Upper lobe of right lung (tissue), 1 donor: ENCODE measurements at places on chromosomes 1 and 21. TPM values are rescaled to one million over a fixed set of nuclear protein-coding genes. Genes with fewer than 3 reads are reported as not detected.

DNA sequence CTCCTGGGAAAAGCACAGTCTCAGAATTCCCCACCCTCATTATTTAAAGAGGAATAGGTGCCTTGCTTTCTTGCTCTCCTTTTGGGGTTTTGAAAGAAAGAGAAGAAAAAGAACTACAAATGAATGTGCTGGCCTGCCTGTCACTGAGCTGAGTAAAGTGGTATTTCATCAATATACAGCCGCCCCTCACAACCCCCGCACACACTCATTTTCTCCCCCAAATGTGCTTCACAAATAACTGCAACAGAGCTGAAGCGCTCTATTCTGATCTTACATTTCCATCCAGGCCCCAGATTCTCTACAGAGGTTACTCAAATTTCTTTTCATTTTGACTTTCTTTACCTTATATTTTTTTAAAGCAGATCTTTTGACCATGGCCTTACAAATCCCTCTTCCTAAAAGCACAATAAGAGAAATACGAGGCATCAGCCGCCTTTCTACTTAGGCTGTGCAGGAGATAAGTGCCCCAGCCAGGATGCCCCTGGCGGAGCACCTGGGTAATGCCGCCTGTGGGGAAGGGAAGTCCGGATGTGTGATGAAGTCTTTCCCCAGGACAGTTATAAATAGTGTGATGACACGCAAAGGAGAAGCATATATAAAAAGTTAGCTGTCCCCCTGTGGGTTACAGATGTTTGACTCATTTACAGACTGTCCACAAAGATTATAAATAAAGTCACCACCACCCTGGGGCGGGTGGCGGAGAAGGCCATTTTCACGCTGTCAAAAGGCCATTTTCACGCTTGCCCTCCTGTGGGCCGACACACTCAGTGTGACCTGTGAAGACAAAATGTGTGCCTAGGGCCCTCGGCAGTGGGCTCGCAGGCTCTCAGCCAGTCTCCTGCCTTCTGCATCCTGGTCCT, 6.5 kb downstream of the KCNN3 start:
- no peaks in the 10 kb centered on the region for H3K27me3 ChIP-seq
- H3K36me3 ChIP-seq: no peaks in the 10 kb centered on the region
- no peak for DNase-seq
- no peak overlapping the region for H3K4me3 ChIP-seq
- H3K4me1 ChIP-seq: peaks cover 9% of the 10 kb centered on the region
- no peak overlapping the region for H3K27ac ChIP-seq

GRCh38 chr21:15015622-15016471, 49.0 kb downstream of the NRIP1 start:
- no peak overlapping the region for H3K27ac ChIP-seq
- H3K27me3 ChIP-seq: no peaks in the 10 kb centered on the region
- no peak overlapping the region for H3K4me3 ChIP-seq
- H3K4me1 ChIP-seq: peaks cover 4% of the 10 kb centered on the region
- no peaks in the 10 kb centered on the region for H3K36me3 ChIP-seq
- DNase-seq: no peak

- no peak overlapping the region for H3K27ac ChIP-seq
- H3K4me1 ChIP-seq: no peaks in the 10 kb centered on the region
- no peak overlapping the region for H3K4me3 ChIP-seq
- DNase-seq: peak; percentile 53
- peaks cover 20% of the 10 kb centered on the region for H3K27me3 ChIP-seq
- H3K36me3 ChIP-seq: no peaks in the 10 kb centered on the region
Measured at GRCh38 chr1:2635361-2636010, 2.7 kb upstream of the MMEL1 start.

DNA sequence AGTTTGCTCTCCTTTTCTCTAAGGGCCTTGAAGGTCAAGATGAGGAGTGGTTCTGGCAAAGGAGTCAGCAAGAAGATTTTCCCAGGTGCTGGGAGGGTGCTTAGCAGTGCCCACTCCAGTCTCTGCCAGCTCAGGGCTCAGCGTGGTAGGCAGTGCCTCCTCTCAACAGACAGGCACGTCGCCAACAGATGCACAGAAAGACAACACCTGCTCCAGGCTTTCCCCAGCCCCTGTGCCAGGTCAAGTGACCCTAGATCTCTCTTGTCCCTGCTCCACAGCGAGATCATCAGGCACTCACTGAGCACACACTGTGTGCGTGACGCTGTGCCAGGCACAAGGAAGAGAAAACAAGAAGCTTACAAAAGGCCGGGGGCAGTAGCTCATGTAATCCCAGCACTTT, 86.0 kb downstream of the CASZ1 start:
- peaks cover 16% of the 10 kb centered on the region for H3K4me1 ChIP-seq
- DNase-seq: no peak
- no peak overlapping the region for H3K27ac ChIP-seq
- no peaks in the 10 kb centered on the region for H3K27me3 ChIP-seq

DNA sequence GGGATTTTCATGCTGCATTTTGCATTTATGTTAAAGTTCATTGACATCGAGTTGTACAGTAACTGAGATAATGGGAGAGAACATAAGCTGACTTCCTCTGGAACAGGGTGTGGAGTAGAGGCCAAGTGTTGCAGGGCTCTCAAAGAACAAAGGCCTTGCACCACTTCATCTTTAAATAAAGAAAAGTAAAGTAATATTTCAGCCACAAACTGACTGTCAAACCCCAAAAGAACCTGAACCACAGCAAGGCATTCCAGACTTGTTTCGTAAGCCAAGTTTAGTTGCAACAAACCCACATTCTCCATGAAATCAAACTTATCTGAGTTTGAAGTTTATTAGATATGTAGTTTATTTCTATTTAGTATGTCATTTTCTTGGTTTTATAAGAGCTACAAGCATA, 19.1 kb upstream of the HMGCS2 start:
- no peaks in the 10 kb centered on the region for H3K27me3 ChIP-seq
- DNase-seq: no peak
- no peaks in the 10 kb centered on the region for H3K36me3 ChIP-seq

- no peak for DNase-seq
- H3K4me1 ChIP-seq: no peaks in the 10 kb centered on the region
- H3K27ac ChIP-seq: no peak overlapping the region
- peaks cover 6% of the 10 kb centered on the region for H3K27me3 ChIP-seq
Measured at GRCh38 chr21:42086969-42087368, 15.9 kb downstream of the UMODL1 start.

GRCh38 chr1:107622966-107623365, 342.0 kb downstream of the VAV3 start:
- no peaks in the 10 kb centered on the region for H3K27me3 ChIP-seq
- no peak overlapping the region for H3K4me3 ChIP-seq

DNA sequence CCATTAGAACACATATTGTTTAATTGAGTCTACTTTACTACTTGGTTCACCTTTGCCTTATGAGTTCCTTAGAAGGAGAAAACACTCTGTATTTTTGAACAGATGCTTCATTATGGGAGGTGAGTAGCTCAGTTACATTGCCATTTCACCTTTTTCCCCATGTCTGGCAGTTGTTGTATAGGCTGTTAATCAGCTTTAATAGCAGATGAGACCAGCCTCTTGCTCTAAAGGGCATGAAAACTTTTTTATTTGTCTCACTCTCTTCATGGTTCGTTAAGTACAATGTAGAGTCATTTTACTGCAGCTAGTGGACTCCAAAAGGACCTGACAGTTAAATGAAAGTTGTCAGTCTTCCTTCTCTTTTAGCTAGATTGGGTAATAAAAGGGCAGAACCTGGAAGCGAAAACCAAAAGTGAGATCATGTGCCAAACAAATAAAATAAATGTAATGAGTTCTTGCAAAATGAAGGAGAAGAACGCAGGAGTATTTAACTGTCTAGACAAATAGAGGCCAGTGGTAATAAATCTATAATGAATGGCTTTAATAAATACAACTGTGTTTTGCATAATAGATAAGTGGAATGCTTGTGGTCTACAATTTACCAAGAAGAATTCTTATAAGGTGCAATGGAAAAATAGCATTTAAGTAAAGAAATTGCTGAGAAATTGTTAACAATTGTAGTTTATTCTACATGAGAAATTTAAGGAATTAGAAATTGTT, 180.0 kb upstream of the NEGR1 start:
- no peak overlapping the region for H3K4me3 ChIP-seq
- H3K27ac ChIP-seq: no peak overlapping the region
- no peaks in the 10 kb centered on the region for H3K4me1 ChIP-seq
- no peak for DNase-seq
- H3K27me3 ChIP-seq: no peaks in the 10 kb centered on the region
- H3K36me3 ChIP-seq: no peaks in the 10 kb centered on the region

DNA sequence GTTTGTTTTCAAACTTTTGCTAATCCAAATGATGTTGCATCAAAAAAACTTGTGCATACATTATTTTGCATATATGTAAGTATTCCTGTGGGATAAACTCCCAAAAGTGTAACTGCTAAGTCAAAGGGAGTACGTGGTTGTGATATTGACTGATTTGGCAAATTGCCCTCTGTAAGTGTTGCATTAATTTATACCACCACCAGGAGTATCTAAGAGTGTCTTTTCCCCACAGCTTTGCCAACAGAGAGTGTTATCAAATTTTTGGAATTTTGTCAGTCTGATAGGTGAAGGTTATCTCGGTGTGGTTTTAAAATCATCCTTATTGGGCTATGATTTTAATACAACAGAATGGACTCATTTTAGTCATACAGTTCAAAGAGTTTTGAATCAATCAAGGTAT, 30.1 kb upstream of the PARP1 start:
- H3K4me1 ChIP-seq: no peaks in the 10 kb centered on the region
- H3K27ac ChIP-seq: no peak overlapping the region
- H3K4me3 ChIP-seq: no peak overlapping the region
- DNase-seq: no peak
- no peaks in the 10 kb centered on the region for H3K27me3 ChIP-seq
- no peaks in the 10 kb centered on the region for H3K36me3 ChIP-seq

- peaks cover 26% of the 10 kb centered on the region for H3K27me3 ChIP-seq
- no peaks in the 10 kb centered on the region for H3K36me3 ChIP-seq
- peak; percentile 72 for DNase-seq
- peak overlapping the region; percentile 59 for H3K4me3 ChIP-seq
Measured at GRCh38 chr1:41361495-41362356, 492 bp downstream of the FOXO6 start.

GRCh38 chr1:56539520-56539931, 39.8 kb downstream of the PLPP3 start:
- peaks cover 41% of the 10 kb centered on the region for H3K4me1 ChIP-seq
- no peaks in the 10 kb centered on the region for H3K27me3 ChIP-seq
- DNase-seq: no peak

GRCh38 chr1:38958967-38959366, 17.3 kb upstream of the RHBDL2 start:
- DNase-seq: no peak
- H3K4me3 ChIP-seq: no peak overlapping the region
- no peaks in the 10 kb centered on the region for H3K4me1 ChIP-seq
- H3K27me3 ChIP-seq: no peaks in the 10 kb centered on the region

Gene EPHB2
- 6.0 TPM for total RNA-seq

Gene GBP4
- total RNA-seq: 32.9 TPM

Gene LCE1E
- not detected for total RNA-seq

Gene F13B
- not detected for total RNA-seq
